ENCODE measurements at places on chromosomes 1 and 21.
A peak's percentile ranks its signal among the peaks of the same experiment; 100 is the strongest.

DNA sequence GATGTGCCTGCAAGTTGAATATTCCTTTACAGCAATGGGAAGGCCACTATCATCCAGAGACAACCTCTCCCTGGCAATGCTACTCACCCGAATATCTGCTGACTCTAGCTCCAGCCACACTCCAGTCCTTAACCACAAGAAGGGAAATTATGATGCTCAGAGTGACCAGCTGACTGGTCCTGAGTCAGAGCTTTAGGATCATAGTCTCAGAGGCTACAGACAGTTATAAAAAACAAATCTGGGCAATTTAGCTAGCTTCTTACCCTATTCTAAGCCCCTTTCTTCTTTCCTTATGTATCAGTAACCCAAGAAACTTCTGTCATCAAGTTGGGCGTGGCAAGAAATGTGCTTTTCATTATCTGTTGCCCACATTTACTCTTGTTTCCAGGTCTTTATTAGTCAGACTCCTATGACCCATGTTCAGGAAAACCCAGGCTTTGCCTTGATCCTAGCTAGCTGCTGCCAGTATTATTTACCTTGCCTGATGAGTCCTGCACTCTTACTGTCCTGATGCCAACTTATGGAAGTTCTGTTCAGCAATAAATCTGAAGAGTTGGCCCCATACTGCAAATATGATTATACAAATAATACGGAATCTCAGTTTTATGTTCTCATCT lies 207.0 kb downstream of the TTLL7 start:
- no peak for DNase-seq

- no peak for DNase-seq
Observed at GRCh38 chr1:24317956-24318614, 1.1 kb upstream of the GRHL3 start.

GRCh38 chr1:180376253-180376652 lies 126.1 kb downstream of the ACBD6 start:
- no peak for DNase-seq

GRCh38 chr1:10733474-10734366 lies 62.7 kb downstream of the CASZ1 start:
- no peak for DNase-seq

DNA sequence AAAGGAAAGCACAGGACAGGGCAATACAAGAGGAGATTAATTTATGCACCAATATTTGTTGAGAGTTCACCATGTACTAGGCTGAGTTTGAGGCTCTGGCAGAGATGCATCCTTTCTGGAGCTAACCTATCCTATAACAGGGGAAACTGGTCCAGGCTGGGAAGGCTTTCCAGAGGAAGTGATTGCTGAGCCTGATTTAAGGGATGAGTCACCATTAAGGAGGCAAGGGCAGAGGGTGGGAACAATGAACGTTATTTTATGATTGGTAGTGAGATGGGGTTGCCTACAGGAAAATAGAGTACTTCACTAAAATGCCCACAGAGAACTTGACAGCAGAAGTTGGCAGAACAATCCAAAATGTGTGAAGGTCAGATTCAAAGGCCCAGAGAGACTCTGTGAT lies 141.4 kb downstream of the PLPP3 start:
- DNase-seq: no peak

DNA sequence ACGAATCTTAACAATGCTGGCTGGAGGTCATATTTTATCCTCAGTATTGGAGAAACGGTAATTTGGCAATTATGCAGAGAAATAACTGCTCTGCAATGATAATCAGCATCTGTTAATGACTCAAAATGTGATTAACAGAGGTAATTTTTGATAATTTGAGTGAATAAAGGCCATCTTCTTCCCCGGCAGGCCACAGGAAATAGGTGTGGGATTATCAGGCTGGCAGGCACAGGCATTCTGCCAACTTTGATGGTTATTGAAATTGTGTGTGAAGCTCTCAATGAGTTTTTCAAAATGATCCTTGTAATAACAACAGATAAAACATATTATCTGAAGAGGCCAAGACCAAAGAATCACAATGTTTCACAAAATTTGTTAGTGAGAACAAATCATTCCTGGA lies 309.0 kb downstream of the PTGER3 start:
- DNase-seq: no peak

- DNase-seq: peak; percentile 21
Observed at GRCh38 chr21:16004086-16004485, 274.3 kb downstream of the USP25 start.

GRCh38 chr1:25137106-25137505 lies 95.2 kb downstream of the SYF2 start:
- DNase-seq: no peak

DNA sequence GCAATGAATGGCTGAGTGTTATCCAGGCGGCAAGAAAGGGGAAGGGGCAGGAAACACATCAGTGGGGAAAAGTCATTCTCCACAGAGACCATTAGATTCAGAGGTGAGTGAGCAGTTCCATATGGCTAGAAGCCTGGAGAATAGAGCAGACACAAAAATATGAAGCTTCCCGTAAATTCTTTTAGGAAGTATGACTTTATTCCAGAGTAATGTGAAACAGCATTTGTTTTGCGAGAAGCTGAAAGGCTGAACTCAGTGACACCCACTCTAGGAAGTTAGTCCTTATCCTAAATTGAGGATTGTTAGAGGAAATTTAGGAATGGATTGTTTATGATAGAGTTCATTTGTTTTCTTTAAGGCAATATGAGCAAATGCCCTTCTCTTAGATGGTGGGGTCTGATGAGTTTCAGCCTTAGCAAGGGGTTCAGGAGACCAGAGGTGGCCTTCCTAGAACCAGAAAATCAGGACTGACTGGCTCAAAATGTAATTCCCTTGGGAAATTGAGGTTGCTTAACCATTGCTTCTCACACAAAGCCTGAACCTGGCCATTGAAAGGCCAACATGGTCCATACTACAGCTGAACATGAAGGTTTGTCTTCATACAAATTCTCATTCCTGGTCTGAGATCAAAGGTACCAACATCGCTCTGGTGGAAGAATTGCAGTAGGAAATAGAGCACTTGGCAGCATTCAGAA lies 167.5 kb downstream of the TPR start:
- DNase-seq: no peak

DNA sequence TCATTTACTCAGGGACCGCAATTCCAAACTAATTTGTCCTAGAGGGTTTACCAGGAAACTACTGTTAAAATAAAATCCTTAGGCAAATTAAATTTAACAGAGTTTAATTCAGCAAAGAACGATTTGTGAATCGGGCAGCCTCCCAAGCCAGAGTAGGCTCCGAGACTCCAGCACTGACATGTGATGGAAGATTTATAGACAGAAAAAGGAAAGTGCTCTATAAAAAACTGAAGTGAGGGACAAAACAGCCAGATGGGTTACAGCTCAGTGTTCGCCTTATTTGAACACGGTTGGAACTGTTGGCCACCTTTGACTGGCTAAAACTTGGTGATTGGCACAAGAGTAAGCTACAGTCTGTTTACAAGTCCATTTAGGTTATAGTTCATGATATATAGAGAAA lies 35.2 kb upstream of the RCSD1 start:
- DNase-seq: no peak

DNA sequence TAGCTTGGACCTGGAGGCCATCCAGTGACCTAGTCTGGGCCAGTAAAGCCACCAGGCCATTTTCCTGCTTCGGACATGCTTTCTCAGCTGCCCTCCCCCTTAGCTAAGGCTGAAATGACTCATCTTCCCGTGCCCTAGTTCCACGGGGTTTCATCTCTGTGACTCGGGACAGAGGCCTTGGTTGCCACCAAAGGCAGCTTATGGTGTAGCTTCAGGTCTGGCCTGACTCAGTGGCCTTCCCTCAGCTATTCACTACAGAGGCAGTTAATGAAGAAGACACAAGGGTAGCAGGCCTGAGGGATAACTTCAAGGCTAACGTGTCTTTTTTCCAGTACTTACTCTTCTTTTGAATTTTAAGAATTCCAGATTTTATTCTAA lies 82.4 kb downstream of the PBX1 start:
- DNase-seq: no peak

DNA sequence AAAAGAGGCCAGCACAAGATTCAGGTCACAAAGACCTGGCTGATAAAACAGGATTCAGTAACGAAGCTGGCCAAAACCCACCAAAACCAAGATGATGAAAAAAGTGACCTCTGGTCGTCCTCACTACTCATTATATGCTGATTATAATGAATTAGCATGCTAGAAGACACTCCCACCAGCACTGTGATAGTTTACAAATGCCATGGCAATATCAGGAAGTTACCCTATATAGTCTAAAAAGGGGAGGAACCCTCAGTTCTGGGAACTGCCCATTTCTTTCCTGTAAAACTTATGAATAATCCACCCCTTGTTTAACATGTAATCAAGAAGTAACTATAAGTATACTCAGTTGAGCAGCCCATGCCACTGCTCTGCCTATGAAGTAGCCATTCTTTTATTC lies 26.0 kb upstream of the FMO2 start:
- no peak for DNase-seq

DNA sequence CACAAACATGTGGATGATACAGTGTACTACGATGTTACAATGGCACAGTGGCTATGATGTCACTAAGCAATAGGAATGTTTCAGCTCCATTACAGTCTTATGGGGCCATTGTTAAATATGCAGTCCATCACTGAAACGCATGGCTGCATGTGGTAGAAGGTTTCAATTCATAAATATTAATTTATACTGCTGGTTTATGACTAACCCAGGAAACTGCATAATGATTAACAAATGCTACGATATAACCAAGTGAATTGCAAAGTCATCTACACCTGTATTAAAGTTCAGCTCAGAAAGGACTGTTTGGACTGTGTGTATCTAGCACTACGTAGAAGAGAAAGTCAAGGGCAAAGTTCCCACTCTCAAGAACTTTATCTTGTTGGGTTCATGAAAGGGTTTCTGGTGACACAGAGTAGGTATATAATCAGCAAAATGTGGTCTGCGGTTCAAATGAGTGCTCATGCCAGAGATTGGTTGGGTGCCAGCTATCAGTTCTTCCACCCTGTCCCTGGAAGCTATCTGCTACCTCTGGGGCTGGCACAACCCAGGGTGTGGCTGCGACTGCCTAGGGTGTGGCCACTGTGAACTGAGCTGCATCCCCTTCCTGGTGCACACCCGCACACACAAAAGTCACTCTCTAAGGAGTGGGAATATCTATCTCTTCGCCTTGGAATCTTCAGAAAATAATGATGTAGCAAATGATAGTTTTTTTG lies 14.8 kb downstream of the MGST3 start:
- no peak for DNase-seq

DNA sequence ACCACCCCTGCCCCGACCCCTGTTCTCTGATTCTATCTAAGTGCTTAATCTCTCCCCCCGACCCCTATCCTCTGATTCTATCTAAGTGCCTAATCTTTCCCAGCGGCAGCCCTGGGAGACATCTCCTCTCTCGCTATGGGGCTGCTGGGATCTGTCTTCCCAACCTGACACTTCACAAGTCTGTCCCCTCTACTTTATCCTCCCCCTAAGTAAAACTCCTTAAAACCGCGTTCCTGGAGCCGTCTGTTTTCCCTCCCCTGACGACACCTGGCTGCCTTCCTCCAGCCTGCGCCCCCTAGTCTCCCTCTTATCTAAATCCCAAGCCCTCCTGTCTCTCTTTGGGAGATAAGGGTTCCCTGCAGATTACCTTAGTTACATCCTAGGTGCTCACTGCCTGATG lies 30.5 kb downstream of the EPHB2 start:
- no peak for DNase-seq

DNA sequence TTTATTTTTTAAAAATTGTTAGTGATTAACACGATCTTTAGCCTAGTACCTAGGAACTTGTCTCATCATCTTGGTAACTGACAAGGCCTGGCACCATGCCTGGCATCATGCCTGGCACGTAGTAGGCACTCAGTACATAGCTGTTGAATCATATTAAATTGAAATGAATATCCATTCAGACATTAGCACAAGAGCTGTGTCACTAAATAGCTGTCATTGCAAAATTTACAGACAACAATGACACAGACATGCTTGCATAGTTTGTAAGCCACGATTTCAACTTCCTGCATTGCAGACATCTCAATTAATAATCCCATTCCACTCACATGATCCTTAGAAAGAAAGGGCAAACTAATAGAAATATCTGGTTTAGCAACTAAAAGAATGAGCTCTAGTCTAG lies 15.4 kb upstream of the PHACTR4 start:
- no peak for DNase-seq

- DNase-seq: no peak
Observed at GRCh38 chr1:53392460-53392859, 64.6 kb upstream of the LRP8 start.

DNA sequence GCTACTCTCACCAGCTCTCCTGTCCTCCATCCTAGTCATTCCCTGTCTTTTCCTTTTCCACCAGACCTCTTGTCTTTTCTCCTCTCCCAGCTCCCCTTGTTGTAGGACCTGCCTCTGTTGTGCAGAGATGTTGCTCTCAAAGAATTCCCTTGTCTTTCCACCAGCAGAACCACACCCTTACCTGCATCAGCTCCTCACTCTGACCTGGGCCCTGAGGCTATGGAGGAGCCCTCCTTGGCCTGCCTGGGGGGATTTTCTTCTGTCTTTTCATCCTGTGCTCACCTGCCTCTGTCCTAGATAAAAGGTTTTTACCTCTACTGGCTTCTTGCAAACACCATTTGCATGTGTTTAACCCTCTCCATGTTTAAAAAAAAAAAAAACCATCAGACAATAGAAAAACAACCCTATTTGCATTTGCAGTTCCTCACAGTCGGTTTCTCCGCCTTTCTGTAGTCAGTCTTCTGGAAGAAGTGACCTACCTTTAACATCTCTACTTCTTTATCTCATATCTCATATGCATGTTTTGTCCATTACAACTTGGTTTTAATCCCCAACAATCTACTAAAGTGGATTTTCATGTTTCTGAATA lies 12.1 kb downstream of the FCRL5 start:
- no peak for DNase-seq

GRCh38 chr1:226650236-226650841 lies 88.7 kb downstream of the ITPKB start:
- no peak for DNase-seq

DNA sequence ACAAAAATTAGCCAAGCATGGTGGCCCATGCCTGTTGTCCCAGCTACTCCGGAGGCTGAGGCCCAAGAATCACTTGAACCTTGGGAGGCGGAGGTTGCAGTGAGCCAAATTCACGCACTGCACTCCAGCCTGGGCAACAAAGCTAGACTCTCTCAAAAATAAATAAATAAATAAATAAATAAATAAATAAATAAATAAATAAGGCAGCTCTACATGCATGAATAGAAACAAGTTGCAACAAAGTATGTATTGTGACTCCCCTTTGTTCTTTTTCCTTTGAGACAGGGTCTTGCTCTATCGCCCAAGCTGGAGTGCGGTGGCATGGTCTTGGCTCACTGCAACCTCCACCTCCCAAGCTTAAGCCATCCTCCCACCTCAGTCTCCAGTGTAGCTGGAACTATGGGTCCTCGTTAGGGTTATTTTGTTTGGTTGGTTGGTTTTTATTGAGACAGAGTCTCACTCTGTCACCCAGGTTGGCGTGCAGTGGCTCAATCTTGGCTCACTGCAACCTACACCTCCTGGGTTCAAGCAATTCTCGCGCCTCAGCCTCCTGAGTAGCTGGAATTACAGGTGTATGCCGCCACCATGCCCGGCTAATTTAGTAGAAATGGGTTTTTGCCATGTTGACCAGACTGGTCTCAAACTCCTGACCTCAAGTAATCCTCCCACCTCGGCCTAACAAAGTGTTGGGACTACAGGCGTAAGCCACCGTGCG lies 8.0 kb downstream of the USP48 start:
- no peak for DNase-seq

All from fibroblast of the conjunctiva (primary cell).